SK-N-DZ (cell line): ENCODE measurements at places on chromosomes 3 and 15.

DNA sequence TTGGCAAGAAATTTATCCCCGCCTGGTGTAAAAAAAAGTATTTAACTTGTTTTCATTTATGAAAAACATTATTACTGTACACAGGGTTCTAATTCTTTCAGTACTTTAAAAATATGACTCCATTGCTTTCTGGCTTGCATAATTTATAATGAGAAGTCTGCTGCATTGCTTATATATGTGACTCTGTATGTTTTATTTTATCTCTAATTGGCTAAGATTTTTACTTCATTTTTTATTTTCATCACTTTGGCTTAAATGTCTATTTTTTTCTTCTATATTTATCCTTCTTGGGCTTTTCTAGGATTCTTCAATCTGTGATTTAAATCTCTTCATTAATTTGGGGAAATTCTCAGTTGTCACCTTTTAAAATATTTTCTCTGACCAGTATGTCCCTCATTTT, 636.6 kb upstream of the NR2F2 start:
- DNase-seq: no peak

DNA sequence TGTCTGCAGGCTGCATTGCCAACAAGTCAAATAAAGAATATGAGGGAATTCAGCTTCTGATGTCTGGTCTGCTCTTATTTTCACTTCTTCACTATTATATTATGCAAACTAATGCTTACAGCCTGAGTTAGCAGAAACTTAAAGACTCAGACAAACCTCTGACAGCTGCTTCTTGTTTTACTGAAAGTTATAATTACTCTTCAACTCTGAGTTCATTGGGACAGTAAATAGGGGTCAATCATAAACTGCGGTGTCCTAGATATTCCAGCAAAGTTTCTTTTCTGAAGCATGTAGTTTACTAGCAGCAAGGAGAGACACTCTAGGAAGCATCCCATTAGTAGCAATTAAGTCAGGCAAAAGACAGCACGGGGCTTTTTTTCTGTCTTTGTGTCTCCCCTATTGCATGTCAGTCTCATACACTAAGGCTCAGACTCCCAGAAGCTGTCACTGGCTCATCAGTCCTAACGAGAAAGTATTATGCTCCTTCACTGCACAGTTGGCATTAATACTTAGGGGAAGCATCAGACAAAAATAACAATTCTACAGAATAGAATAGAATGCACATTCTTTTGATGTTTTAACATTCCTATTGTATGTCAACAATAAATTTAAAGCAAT, 1060.8 kb downstream of the ROBO1 start:
- DNase-seq: no peak

DNA sequence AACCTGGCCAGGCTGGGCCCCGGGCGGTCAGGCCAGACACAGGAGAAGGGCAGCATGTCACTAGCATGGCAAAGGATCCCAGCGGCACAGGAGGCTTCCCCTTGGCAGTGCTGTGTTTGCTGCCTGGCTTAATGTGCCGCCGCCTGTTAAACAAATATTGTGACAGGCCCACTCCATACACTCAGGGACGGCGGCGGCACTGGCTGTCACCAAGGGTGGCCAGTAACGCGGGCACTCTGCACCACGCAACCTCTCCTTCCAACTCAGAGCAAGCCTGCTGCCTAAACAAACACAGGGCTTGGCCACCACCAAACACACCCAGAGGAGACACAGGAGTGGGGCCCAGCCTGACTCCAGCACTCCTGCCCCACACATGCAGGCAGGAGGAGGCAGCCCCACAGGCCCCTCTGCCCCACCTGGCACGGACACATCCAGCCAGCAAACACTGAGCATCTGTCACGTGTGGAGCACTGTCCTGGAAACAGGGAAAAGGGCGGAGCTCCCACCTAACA, 48.0 kb downstream of the TPRA1 start:
- no peak for DNase-seq

DNA sequence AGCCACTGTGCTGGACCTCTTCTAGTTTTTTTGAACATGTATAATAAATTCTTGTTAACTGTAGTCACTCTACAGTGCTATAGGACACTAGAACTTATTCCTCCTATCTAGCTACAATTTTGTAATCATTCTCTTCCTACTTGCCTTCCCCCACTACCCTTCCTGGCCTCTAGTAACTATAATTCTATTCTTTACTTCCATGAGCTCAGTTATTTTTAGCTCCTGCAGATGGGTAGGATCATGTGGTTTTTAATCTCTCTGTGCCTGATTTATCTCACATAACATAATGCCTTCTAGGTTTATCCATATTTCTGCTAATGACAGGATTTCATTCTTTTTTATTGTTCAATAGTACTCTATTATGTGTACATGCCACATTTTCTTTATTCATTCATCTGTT, 113.2 kb upstream of the FGF7 start:
- no peak for DNase-seq

GRCh38 chr15:69679623-69680228, 227.1 kb downstream of the RPLP1 start:
- no peak for DNase-seq

DNA sequence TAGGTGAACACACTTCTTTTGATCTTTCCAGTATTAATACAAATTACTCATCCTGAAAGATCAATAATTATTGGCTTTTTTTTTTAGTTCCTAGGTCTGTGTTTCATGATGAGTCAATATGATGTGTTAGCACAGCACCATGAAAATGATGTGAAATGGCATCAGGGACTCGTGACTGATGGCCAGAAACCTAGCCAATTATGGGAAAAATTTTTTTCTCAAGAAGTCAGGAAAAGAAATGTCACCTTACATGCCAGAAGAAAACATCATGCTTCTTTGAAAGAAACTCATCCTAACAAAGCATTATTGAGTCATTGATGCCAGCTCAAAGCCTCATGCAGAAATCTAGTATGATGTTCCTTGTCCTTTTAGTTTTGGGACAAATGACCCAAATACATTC, 468.3 kb upstream of the CBLB start:
- DNase-seq: no peak

- no peak for DNase-seq
These were observed 12.3 kb upstream of the KLF13 start for GRCh38 chr15:31314380-31314779.

GRCh38 chr3:48107227-48107626, 81.0 kb downstream of the CDC25A start:
- DNase-seq: no peak

- no peak for DNase-seq
These were observed 122.9 kb downstream of the RFTN1 start for GRCh38 chr3:16390581-16390980.

DNA sequence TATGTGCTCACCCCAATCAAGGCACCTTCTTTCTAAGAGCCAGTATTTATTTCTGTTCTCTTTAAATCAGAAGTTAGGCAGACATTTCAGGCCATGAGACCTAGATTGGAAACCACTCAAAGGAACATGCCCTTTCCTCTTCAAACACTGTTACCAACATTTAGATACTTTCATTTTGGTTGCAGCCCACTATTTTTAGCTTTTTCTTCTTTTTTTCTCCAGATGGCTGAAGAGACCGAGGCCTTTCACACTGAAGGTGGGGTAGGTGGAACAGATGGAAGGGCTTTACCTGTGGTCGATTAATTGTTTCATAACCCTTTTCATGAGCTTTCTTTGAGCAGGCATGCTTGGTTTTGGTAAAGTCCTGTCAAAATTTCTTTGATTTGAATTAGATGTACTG, 10.9 kb upstream of the LZTFL1 start:
- no peak for DNase-seq

- no peak for DNase-seq
These were observed 39.3 kb upstream of the SLC22A13 start for GRCh38 chr3:38226273-38226672.

DNA sequence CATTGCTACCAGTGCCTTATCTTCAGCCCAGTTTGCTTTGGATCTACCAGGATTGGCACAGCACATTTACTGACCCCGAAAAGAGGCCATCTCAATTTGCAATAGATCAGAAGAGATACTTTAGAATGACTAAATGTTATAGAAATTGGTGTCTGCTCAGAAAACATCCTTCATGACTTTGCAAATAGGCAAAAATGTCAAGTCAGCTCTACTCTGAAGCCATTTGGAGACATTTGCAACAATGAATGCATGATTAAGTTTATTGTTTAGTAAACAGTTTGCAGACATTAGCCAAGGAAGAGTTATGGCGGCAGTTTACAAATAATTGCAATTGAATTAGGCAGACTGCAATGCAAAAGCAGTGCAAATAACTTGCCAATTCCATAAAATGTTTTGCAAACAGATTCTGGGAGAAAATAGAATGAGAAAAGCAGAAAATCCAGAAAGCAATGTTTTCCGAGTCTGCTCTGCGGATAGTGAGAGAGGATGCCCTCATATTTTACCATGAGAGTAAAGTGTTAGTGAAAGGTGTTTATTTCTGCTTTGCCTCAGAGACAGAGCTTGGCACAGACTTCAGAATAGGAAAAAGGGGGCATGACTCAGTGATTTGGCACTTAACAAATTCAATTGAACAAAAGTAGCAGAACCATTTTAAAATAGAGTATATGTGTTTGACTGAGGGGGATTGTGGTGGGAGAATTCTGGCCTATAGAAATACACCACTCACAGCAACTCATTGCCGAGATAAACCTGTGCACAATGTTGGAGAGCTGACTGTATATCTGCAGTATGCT, 334.9 kb upstream of the NR2F2 start:
- no peak for DNase-seq

- no peak for DNase-seq
These were observed 56.0 kb upstream of the PPARG start for GRCh38 chr3:12232785-12233300.

GRCh38 chr15:70195587-70196305, 98.0 kb upstream of the TLE3 start:
- DNase-seq: no peak

DNA sequence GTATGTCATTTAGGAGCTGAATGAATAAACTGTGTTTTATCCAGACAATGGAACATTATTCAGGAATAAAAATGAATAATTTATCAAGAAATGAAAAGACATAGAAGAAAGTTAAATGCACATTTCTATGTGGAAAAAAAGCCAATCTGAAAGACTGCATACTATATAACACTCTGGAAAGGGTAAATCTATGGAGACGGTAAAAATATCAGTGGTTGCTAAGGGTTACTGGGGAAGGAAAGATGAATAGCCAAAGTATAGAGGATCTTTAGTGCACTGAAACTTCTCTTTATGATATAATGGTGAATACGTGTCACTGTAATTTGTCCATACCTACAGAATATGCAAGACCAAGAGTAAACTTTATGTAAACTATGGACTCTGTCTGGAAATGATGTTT, 46.0 kb upstream of the PEX5L start:
- no peak for DNase-seq

DNA sequence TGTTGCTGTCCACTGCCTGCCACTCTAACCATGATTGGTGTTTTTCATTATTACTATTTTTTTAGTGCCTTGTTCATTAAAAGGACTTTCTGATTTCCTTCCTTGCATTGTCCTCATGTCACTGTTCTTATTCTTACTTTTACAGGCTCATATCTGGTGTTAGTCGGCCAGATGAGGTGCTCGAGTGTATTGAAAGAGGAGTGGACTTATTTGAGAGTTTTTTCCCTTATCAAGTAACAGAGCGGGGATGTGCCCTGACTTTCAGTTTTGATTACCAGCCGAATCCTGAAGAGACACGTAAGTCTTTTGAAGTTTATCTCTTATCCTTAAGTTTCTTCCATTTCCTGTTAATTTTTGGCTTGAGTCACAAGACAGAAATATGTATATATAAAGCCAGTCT, 23.2 kb downstream of the QTRT2 start:
- DNase-seq: no peak

GRCh38 chr15:44366971-44367370, 60.5 kb upstream of the CTDSPL2 start:
- no peak for DNase-seq

DNA sequence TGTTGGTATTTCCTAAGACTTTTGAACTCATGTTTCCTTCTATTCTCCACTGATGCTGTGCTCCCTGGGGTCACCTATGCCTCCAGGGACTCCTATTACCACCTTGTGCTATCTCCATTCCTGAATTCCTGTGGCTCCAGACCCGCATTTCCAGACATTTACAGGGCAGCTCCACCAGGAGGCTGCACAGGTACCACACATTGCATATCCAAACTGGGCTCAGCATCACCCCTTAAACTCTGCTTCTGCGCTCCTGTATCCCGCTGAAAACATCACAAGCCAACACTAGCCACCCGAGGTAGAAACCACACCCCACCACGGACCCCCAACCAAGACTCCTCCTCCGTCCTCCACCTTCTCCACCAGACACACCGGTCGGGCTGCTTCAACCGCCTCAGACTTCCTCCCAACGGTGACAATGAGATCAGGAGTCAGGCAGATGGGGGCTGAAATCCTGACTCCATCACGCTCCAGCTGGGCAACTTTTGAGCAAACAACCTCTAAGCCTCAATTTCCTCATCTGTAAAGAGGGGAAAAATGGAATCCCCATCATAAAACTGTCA, 10.4 kb downstream of the TNK2 start:
- no peak for DNase-seq

- DNase-seq: no peak
These were observed 235.3 kb downstream of the ABHD5 start for GRCh38 chr3:43926055-43926454.

GRCh38 chr15:19944261-19944888, 597.2 kb downstream of the GOLGA6L6 start:
- DNase-seq: no peak

- no peak for DNase-seq
These were observed 66.2 kb upstream of the THSD4 start for GRCh38 chr15:71048913-71049675.

GRCh38 chr3:135966271-135966961, 888 bp downstream of the PPP2R3A start:
- peak; percentile 47 for DNase-seq

DNA sequence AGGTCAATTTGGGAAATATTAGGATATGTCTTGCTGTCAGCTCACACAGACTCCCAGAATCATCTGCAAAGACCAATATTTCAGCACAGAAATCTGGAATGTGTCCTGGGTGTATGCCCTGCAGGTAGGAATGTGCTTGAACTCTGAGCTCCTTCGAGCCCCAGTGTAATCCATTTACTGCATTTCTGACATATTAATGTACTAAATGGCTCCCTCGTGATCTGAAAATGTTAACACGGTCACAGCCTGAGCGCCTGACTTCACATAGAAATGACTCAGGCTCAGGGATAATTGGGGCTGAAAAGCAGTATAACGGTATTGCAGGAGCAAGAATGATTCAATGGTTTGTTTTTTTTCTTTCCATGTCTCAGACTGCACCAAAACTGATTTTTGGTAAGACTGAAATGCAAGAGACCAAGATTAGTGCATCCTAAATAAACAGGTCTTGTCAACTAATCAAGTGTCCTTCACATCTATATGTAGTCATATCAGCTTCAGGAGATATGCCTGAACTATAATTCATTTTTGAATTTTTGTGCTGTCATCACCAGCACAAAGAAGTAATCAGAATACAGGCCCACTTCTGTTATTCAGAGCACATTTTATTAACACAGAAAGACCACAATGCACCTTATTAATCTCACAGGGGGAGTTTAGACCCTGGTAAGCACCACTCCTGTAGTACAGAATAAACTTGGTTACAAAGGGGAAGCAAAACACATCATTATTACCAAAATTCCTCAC, 49.8 kb downstream of the DCLK3 start:
- DNase-seq: no peak

- DNase-seq: no peak
These were observed 677 bp downstream of the POLQ start for GRCh38 chr3:121545049-121545573.

GRCh38 chr15:79629687-79630086, 197.6 kb downstream of the MINAR1 start:
- DNase-seq: no peak
